ENCODE measurements at places on chromosomes 6 and 20.

GRCh38 chr20:47551841-47552240, 50.2 kb downstream of the NCOA3 start:
- DNase-seq, result peak; percentile 12

DNA sequence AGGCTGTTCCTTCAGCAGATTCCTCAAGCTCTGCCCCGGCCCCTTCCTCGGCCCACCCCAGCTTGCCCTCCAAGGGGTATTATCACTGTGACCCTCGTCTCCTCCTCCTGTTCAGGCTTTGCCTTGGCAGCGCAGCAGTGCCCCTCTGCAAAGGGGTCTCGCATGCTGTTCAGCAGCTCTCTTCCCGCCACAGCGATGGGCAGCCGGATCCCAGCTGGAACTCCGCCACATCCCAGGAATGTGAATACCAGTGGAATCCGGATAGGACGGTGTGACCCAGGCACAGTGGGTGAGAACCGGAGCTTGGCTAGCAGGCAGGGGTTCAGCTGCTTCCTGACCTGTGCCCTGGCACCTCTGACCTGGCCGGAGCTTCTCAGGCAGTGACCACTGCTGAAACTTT, 52.9 kb downstream of the RNASET2 start:
- no peak for DNase-seq

DNA sequence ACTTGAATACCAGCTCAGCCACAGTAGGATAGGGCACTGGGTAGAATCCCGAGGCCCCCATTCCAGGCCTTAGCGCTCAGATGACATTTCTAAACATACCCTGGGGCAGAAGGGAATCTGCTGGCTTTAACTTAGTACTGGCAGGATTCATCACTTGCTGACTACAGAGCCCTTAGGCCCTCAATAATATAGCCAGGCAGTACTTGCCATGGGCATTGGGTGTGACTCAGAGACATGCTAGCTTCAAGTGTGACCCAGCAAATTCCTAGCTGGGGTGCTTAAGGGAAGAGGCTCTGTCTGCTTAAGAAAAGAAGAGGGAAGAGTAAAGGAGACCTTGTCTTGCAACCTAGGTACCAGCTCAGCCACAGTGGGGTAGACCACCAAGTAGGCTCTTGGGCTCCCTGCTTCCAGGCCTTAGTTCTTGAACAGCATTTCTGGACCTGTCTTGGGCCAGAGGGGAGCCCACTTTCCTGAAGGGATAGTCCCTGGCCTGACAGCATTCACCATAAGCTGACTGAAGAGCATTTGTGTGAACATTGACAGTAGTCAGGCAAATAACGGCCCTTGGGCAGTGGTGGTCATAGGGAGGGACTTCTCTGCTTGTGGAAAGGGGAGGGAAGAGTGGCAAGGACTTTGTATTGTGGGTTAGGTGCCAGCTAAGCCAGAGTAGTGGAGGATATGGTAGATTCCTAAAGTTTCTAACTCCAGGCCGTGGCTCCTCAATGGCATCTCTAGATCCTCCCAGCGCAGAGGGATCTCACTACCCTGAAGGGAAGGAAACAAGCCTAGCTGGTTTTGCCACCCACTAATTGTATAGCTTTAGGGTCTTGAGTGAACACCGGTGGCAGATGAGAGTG, 48.5 kb upstream of the HACE1 start:
- no peak for DNase-seq

GRCh38 chr6:127206531-127207095, 60.1 kb upstream of the RNF146 start:
- DNase-seq, result no peak

- peak; percentile 42 for DNase-seq
These were observed 554 bp upstream of the ZSCAN31 start for GRCh38 chr6:28336284-28337120.

- no peak for DNase-seq
These were observed 67.4 kb upstream of the BMP2 start for GRCh38 chr20:6699921-6700562.

DNA sequence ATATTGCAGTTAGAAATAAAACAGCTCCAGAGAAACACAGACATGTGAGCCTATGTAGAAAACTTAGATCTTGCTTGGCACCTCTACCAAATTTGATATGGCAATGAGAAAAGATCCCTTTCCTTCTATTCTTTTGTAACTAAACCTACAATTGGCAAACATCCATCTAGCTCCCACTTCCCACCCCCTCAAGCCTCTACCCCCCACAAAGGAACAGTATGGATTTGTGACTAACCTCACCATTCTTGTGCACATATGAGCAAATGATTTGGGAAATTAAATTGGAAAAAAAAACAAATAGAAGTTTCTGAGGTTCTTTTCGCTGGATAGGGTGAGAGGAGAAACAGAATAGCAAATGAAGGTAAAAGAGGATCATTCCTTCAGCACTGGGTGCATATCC, 85.8 kb upstream of the TIAM2 start:
- DNase-seq, result no peak

GRCh38 chr6:97465877-97466561, 183.0 kb upstream of the MMS22L start:
- no peak for DNase-seq

- no peak for DNase-seq
These were observed 278.3 kb upstream of the SGK1 start for GRCh38 chr6:134596191-134596590.

GRCh38 chr20:44326391-44327159, 10.3 kb upstream of the R3HDML start:
- no peak for DNase-seq

GRCh38 chr6:16333580-16333979, 95.2 kb downstream of the GMPR start:
- no peak for DNase-seq

DNA sequence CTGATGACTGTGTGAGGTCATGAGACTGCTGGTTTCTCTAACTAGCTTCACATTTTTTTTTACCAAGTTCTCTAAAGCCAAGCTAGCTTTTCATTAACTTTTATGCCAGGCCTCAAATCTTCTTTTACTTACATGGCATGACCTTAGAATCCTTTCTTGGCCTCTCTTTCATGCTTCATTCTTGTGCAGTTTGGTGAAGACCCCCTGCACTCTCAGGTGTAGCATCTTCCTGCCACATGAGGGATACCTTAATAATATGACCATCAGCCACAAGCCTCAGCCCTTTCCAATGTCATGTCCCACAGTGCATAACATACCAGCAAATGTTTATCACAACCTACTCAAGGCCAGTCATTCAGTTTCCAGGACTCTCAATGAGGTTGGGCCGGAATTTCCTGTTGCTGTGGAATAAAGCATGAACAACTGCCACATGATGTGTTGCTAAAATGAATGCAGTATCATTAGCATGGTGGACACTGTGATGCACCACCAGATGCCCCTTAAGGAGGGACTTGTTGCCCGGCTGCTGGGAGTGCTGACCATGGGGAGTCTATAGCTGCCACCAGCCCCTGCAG, 72.2 kb downstream of the RIN2 start:
- DNase-seq, result no peak

GRCh38 chr6:88268508-88268907, 102.4 kb upstream of the CNR1 start:
- no peak for DNase-seq

DNA sequence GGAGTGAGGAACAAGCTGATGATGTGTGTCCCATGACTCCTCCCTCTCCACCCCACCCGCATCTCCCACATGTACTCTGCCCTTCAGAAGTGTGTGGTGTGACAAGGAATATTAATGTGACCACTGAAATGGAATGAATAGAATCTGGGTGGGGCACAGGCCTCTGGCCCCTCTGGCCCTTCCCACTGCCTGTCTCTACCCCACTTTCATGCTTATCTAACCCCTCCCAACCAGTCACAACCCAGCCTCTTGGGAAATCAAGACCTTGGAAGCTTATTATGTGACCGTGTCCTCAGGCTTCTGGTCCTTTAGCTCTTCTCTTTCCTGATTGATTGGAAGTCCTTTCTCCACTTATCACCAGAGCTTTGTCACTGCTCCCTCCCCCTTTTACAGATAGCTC, 312.2 kb upstream of the SOX4 start:
- DNase-seq, result no peak

GRCh38 chr20:19330731-19331130, 118.3 kb downstream of the SLC24A3 start:
- no peak for DNase-seq

GRCh38 chr6:116106146-116106545, 5.5 kb downstream of the NT5DC1 start:
- DNase-seq, result no peak

- no peak for DNase-seq
These were observed 30.8 kb upstream of the COL21A1 start for GRCh38 chr6:56278171-56278591.

DNA sequence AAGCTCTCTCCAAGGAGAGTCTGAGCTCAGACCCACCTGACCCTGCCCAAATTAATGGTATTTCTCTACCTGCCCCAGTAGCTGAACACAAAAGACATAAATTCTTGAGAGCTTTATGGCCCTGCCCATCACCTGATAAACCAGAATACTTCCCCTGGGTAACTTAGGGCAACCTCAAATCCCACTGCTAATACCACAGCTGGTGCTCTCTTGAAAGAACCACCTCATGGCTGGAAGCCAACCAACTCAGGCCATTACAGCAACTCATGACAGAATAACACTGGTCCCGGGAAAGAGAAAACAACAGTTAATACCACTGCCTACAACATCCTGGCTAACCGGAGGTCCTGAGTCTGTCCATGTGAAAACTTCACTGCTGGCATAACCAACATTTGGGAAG, 328.6 kb downstream of the NKAIN2 start:
- DNase-seq, result no peak

DNA sequence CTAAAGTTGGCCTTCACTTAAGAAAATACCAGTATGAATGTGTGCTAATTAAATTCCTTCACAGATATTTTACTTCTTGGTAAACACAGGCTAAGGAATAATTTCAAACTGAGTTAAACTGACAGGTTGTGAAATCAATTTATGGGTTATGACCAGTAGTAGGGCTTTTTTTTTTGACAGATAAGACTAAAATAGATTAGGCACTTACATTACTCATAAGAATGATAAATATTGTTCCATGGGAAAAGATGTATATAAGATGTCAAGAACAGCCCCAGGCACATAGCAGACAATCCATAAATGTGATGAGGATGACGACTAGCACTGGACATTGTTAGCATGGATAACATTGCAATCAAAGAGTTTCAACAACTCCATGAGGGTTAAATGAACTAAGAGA, 22.9 kb downstream of the NT5E start:
- no peak for DNase-seq

DNA sequence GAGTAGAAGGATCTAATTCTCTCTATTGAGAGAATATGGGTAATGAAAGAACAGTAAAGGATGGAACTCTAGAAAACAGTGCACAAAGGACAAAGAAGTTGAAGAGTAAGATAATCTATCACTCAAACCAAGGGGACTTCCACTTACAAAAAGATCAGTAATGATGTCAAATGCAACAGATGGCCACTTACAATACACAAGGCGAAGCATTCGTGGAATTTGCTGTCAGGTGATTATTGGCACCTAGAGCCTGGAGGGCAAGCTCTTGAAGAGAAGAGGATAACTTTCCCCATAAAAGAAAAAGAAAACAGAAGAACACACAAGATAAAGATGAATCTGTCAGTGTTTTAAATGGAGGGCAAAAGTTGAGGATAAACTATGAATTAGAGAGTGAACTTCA, 256.0 kb upstream of the TCF21 start:
- DNase-seq, result no peak

- DNase-seq, result no peak
These were observed 113.7 kb downstream of the DLL1 start for GRCh38 chr6:170176898-170177771.

- DNase-seq, result no peak
These were observed 180.4 kb downstream of the SASH1 start for GRCh38 chr6:148523048-148523447.

DNA sequence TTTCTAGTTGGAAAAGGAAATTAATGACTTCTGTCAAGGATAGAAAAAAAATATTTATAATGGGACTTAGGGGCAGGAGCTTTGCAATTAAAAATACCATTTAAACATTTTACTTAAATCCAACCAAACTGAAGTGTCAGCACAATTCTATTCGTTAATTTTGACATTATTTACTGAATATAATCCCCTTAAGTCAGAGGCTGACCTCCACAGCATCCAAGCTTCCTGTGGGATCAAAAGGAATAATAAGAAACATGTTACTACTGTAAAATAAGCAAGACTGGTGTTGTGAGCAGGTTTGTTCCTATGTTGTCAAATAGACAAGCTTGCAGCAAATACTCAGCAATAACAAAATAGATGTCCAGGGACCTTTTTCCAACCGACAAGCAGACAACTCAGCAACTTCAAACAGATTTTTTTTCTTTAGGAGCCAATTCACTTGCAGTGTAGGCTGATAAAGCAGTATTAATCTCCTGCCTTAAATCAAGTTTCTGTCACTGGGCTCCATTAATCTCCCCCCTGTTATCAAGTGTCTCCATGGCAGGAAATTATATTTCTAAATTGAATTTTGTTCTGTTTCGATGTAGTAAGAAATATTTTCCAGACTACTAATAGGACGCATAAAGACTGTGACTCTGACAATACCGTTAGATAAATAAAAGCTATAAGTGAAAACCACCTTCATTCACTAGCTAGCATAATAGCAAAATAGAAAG, 157.4 kb downstream of the HACE1 start:
- no peak for DNase-seq

- DNase-seq, result no peak
These were observed 496.7 kb downstream of the BMP2 start for GRCh38 chr20:7264137-7264536.

DNA sequence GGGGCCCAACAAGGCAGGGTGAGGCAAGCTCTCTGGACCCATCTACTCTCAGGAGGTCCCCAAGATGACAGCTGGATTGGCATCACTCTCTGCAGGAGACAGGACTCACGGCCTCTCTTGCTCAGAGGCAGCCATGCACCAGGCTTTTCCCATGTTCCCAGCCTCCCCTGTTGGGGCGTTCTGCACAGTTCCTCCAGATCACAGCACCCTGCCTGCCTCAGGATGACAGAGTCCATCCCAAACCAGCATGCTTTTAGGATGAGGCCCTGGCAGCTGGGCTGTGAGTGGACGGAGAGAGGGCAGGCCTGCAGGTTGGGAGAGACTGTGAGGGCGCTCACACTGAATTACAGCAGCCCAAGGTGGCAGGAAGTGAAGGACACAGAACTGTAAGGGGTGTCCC, 143.2 kb upstream of the MLN start:
- no peak for DNase-seq

GRCh38 chr6:126650931-126651330, 311.0 kb downstream of the CENPW start:
- no peak for DNase-seq

- no peak for DNase-seq
These were observed 16.5 kb upstream of the SULF2 start for GRCh38 chr20:47801759-47802158.

DNA sequence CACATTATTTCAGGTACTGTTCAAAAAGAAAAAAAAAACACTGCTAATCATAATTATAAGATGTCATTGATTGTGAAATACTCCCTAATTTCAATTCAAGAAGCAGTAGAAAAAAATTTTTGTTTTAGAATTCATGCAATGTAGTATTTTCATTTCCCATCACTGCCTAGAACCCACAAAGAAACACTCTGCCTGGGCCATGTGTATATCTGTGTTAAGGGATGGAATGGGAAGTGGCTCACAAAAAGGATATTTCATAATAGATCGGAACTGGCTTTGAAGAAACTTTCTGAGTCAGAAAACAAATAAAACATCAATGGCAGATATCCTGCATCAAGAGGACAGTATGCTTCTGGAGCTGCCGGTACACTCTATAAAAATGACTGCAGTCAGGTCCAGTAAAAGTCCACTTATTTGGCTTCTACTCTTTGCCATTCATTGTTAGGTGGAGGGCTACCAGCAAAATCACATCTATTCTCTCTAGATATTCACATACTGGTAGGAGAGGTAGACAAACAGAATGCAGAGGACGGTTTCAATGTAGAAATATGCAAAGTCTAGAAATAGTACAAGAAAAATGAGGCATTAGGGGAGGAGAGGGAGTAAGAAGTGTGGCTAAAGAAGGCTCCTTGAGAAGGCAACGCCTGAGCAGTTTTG, 135.0 kb upstream of the TNFAIP3 start:
- DNase-seq, result no peak

All from CD4-positive, alpha-beta T cell treated with Interleukin-2 at 100 ng/mL for 4 hours (primary cell).